Stimulated activated CD4-positive, alpha-beta T cell treated with anti-CD3 and anti-CD28 coated beads, Interleukin-1b, Interleukin-23, amount 100 ng/mL, for 1 hour (primary cell): ENCODE measurements at places on chromosomes 1 and 21.

- no peak for DNase-seq
Observed at GRCh38 chr1:201537028-201537427, 1.9 kb upstream of the NAV1 start.

DNA sequence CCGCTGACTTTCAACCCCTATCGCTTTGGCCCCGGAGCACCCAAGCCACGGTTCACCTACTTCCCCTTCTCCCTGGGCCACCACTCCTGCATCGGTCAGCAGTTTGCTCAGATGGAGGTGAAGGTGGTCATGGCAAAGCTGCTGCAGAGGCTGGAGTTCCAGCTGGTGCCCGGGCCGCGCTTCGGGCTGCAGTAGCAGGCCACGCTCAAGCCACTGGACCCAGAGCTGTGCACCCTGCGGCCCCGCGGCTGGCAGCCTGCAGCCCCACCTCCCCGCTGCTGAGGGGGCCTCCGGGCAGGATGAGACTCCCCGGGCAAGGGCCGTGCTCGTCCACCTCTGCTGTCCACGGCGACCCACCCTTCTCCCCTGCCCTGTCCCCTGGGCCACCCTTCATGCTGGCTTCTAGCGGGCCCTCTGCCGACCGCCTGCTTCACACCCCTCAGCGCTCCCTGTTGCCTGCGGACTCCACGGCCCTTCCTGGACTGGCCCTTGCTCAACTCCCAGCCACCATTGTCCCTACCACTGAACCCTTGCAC is 92.2 kb upstream of the TRABD2B start:
- DNase-seq = no peak

- no peak for DNase-seq
Observed at GRCh38 chr1:15320267-15320666, 73.2 kb downstream of the FHAD1 start.

GRCh38 chr1:150212070-150212469 is 23.8 kb downstream of the ANP32E start:
- no peak for DNase-seq

- DNase-seq = no peak
Observed at GRCh38 chr1:34286511-34286910, 109.8 kb downstream of the C1orf94 start.

DNA sequence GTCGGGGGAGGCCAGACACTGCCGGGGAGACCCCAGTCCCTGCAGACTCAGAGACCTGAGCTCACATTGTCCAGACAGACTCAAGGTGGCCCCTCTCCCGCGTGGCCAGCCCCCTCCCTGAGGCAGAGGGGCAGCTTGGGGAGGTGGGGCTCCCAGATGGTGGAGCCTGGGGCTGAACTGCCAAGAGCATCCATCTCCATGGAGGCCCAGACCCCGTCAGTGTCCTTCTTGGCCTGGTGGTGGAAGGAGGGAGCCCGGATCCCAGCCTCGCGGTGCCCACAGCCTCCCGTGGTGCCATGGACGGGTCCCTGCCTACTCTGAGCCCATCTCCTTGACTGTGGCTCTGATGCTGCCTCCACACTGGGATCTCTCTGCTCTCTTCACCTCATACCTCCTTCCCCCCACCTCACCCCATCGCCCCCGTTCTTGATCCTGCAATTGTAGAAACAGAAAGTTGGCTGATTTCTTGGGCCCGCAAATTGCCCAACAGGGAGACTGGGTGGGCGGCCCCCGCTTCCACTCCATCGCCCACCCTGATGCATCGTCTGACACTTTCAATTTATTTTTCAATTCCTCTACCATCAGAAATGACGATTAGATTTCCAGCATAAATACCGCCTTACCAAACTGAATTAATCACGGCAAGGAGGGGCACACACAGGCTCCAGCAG is 348.9 kb downstream of the MATN1 start:
- DNase-seq = no peak

- no peak for DNase-seq
Observed at GRCh38 chr1:39130325-39130724, 74.2 kb upstream of the MACF1 start.

- no peak for DNase-seq
Observed at GRCh38 chr1:11841245-11842153, 6.1 kb downstream of the NPPA start.

- DNase-seq = no peak
Observed at GRCh38 chr1:151616505-151616849, 4.6 kb downstream of the SNX27 start.

DNA sequence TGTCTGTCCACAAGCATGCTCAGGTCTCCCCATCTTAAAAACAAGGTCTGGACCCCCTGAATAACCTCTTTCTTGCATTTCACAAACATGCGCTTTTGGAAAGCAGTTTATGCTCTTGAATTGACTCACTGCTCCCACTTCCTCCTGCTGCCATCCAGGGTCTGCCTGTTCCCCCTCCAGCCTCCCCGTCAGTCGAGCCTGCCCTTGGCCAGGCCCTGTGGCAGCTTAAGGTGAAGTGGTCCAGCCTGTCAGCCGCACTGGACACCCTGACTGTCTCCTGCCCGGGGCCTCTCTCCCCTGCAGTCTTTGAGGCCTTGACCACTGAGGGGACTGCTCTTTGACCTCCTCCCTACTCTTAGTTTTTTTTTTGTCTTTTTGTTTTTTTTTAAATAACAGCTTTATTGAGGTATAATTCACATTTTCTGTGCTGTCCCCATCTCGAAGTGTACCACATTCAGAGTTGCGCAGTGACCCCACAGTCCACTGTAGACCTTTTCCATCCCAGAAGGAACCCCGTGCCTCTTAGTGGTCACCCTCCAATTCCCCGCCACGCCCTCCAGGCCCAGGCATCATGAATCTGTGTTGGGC is 18.3 kb downstream of the GPR137B start:
- DNase-seq = no peak

GRCh38 chr21:26948194-26948593 is 18.7 kb downstream of the ADAMTS5 start:
- DNase-seq = no peak

DNA sequence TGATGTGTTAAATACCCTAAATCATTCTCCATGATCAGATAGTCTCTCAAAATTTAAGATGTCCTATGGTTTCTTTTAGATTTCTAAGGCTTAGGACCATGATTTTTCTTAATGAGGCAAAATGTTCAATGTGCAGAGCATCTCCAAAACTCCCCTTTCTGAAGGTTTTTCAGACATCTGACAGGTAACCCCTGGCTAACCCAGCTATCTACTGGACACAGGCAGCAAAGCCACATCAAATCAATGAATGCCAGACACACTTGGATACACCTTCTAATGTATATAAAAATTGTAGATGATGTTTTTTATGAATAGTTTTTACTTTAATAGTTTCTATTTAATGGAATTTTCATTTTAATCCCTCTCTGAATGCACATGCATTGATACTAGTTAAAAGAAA is 285.6 kb downstream of the GRIK1 start:
- DNase-seq = no peak

GRCh38 chr1:48190881-48191280 is 31.6 kb upstream of the SLC5A9 start:
- DNase-seq = no peak

GRCh38 chr21:44294391-44295162 is 5.3 kb upstream of the PFKL start:
- DNase-seq = no peak

DNA sequence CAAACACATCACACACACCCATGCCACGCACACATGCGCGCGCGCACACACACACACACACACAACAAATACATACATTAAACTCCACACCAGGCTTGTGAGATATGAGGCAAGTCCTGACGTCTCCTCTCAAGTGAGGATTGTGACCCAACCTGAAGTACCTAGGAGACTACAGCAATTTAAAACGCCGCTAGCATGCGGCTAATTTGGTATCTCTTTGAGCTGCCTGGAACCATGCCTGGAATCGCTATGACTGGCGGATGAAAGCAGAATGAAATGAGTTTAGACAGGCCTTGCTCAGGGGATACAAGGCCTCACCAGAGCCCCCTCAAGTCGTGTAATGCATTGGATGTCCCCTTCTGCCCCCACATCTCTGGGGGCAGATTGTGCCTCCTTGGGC is 1.6 kb upstream of the RAB7B start:
- no peak for DNase-seq

DNA sequence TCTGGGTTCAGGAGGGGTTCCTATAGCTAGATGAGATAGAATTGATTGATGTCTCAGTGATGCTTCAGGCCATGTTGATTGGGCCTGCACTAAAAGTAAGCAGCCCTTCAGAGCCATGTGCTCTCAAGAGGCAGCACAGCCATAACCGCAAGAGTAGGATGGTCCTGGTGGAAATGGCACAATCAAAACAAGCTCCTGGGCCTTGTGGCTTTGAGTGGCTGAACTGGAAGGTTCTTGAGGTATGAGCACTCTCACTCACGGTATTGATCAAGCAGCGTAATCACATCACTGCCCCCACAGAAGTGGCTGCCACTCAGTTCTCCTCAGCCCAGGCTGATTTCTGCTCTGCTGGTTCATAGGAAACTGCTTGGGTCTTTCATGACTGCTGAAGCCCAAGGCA is 76.0 kb downstream of the DDR2 start:
- no peak for DNase-seq

DNA sequence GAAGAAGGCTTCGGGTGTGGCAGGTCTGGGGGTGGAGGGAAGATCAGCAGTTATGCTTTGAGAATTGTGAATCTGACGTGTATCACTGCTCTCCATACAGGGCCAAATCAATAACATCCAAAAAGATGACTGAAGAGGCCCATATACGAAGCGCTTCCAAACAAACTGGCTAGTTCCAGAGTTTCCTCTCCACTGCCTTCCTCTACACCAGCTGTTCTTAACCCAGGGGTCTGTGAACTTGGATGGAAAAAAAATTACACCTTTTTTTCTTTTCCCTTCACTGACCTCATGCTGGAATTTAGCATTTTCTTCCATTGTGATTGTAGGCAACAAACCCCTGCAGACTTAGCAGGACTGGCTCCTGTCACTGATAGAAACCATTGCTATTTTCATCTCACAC is 77.1 kb upstream of the NBL1 start:
- no peak for DNase-seq

DNA sequence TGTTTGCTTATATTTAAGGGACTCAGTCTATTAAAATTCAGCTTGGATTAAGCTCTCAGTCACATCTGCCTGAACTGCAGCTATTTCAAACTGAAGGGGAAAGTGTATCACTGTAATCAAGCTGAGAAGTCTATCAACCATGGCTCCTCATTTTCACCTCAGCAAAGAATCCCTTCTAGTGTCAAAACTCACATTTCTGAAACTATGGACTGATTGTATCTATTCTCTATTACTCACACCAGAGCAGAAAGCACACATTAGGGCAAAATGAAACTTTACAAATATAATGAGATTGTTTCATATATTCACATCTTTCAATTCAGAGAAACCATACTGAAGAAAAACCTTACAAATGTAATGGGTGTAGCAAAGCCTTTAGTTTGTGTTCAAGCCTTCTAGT is 14.6 kb upstream of the C1orf146 start:
- no peak for DNase-seq

- no peak for DNase-seq
Observed at GRCh38 chr1:118339400-118340124, 154.5 kb upstream of the SPAG17 start.

- DNase-seq = no peak
Observed at GRCh38 chr1:36572906-36573305, 90.2 kb upstream of the CSF3R start.

GRCh38 chr1:13517193-13517812 is 3.5 kb upstream of the LRRC38 start:
- no peak for DNase-seq

GRCh38 chr1:59041646-59042277 is 255.1 kb upstream of the FGGY start:
- DNase-seq = no peak

DNA sequence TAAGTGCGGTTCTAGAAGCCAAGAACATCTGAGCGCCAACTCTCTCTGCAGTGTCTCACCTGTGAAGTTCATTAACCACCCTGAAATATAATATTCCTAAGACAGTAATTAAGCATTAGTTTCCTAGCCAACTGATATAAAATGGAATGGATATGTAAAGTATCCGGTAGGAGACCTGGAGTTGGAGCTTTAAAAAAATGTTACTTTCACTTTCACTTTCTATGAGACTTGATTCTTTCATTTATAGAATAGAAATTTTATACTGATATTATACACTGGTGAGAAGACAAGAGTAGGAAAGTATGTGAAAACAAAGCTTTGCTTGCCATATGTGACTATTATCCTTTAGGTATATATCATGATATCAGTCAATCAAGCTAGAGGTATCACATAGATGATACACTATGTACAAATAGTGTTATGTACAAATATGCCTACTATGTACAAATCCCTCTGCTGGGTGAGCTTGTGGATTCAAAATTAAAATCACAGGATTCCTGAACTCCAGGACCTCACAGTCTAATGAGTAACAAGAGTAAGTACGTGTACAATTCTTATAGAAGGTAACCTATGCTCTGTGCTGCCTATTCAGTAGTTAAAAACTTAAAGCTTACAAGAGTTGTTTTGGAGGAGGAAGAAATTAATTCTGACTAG is 934.2 kb downstream of the TTLL7 start:
- no peak for DNase-seq

- no peak for DNase-seq
Observed at GRCh38 chr1:99445486-99445885, 181.2 kb downstream of the PLPPR4 start.

DNA sequence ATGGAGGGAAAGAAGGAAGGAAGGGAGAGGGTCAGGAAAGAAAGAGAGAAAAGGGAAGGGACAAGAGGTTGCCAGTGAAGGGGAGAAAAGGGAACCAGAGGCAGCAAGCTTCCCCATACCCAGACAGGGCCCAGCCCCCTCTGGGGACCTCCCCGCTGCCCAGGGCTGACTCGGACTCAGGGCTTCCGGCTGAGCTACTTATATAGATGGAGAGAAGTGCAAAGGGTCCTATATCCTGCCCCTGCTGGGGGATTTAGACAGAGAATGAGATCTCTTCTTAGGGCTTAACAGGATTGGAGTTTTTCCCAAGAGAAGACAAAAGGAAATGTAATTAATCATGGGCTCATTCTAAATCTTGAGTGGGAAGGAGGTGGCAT is at the start of gene ETV3L:
ETV3L (minus strand) TSS at position 176 of the 377 bp plus-strand sequence. CDS start 285 bp downstream, outside the sequence.
- DNase-seq = no peak

GRCh38 chr1:187477535-187477934 is 648.8 kb downstream of the PLA2G4A start:
- DNase-seq = no peak

GRCh38 chr21:44711327-44712202 is at the start of gene TSPEAR:
TSPEAR (minus strand) TSS chr21:44711572; CDS start chr21:44711514, 58 bp downstream.
- no peak for DNase-seq

DNA sequence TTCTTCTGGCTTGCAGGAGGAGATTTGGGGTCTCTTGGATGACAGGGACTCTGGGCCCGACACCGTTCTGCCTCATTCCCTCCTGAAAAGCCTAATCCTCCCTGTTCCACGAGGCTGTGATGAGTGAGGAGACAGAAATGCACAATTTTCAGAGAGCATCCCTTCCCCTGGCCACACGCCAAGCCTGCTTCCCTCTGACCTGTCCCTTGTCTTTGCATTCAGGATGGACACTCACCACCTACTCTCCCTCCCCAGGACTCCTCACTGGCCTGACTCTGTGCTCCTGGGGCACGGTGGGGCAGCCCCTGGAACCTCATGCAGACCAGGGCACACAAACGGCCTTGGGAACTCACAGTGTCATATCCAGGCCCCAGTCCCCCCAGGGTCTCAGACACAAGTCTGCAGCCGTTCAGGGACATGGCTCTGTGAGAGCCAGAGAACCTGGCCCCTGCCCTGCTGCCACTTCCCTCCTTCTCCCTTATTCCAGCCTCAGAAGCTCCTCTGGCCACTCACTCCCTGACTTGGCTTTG is 3.5 kb upstream of the PRAMEF12 start:
- no peak for DNase-seq

GRCh38 chr1:38360807-38361206 is 314.2 kb upstream of the POU3F1 start:
- no peak for DNase-seq

- no peak for DNase-seq
Observed at GRCh38 chr21:35309316-35309715, 260.2 kb upstream of the RUNX1 start.
